Choroid plexus epithelial cell (primary cell): ENCODE measurements at places on chromosomes 4 and X.

DNA sequence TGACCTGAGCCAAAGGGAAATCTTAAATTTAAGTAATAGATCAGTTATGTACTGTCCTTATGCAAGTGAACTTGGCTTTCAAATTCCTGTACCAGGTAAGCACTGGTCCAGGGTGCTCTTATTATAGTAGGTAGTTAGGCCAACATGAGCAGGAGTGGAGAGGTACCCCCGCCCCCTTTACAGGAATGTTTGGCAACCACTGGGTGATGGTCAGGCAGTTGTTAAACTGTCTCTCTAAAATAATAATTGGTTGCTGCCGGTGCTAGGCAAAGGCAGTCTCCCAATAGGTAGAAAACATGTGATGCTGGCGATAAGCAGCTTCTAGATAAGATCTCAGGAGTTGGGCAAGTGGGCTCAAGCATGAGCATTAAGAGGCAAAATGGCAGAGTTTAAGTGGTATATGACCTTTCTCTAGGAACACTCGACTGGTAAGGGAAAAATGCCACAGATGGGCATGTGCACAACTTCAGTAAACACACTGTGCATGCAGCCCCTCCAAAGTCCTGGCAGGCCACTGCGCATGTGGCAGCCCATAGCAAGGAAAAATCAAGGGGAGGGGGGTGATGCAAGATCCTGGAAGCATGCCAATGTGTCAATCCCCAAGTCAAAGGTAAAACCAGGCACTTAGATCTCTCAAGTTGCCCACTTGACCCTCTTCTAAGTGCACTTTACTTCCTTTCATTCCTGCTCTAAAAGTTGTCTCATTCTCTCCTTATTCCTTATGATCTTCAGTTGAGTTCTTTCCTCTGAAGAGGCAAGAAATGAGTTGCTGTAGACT lies 1239.7 kb downstream of the C4orf33 start:
- no peak for DNase-seq

- peak; percentile 82 for DNase-seq
Measured at GRCh38 chr4:15194520-15194919, 192.2 kb downstream of the CPEB2 start.

GRCh38 chr4:23213198-23213597 lies 520.5 kb downstream of the GBA3 start:
- DNase-seq = no peak

- DNase-seq = peak; percentile 87
Measured at GRCh38 chr4:135838889-135839288, 1637.3 kb upstream of the PABPC4L start.

- no peak for DNase-seq
Measured at GRCh38 chr4:169485086-169485485, 127.3 kb downstream of the NEK1 start.

DNA sequence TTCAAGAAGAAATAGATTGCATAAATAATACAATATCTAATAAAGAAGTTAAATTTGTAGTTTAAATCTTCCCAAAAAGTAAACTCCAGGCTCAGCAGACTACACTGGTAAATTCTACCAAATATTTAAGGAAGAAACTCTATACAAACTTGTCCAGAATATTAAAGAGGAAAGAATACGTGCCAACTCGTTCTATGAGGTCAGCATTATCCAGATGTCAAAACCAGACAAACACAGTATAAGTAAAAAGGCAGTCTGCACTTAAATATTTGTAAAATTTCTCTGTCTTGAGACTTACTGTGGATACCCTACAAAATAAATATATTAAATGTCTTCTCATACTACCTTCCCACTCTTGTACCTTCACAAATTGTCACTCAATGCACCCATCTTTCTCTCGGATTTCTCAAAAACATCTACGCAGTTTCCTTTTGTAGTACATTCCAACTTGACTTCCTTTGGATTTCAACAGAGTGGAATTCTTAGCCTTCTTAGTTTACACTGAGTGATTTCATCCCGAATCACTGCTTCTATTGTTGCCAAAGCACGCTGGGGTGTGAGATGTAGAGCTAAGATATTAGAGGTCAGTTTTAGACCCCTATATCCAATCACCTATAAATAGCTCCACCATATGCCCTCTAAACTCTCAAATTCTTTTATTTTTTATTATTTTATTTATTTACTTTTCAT lies 71.6 kb upstream of the MAB21L2 start:
- DNase-seq = peak; percentile 92

- no peak for DNase-seq
Measured at GRCh38 chr4:136032391-136032790, 1499.9 kb downstream of the PCDH18 start.

- peak; percentile 83 for DNase-seq
Measured at GRCh38 chr4:20203508-20203907, 48.2 kb upstream of the SLIT2 start.

DNA sequence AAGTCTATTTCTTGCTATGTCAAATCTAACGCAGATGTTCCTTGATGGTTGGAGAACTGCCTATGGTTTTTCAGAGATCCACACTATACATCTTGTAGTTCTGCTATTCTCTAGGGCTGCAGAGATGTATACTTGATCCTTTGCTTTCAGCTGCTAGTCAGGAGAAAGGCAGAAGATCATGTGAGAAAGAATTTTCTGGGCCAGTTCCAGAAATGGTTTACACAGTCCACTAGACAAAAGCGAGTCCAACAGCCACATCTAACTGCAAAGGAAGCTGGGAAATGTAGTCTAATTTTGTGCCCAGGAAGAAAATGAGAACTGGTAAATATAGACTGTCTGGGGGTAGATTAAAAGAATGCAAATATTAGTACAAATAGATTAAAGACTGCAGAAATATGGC lies 394.3 kb upstream of the SLIT2 start:
- DNase-seq = peak; percentile 83

GRCh38 chrX:70427365-70427764 lies 4.3 kb downstream of the GDPD2 start:
- no peak for DNase-seq

- peak; percentile 30 for DNase-seq
Measured at GRCh38 chr4:113447769-113448168, 313.8 kb downstream of the CAMK2D start.

DNA sequence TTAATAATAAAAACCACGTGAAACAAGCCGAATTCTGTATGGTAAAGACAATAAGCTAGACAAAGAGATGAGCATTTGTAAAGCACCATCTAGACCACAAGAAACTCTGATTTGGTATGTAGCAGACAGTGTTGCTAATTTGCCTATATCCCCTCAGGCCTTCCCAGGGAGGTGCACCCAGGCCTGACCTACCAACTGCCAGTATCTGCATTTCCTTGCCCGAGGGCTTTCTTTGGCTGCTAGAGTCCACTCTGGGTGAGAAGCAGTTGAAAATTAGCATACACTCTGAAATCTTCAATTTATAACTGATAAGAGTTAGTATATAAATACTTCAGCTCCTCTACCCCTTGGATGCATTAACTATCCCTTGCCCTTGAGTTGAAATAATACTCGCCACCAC lies 37.4 kb upstream of the IL1RAPL1 start:
- DNase-seq = no peak

DNA sequence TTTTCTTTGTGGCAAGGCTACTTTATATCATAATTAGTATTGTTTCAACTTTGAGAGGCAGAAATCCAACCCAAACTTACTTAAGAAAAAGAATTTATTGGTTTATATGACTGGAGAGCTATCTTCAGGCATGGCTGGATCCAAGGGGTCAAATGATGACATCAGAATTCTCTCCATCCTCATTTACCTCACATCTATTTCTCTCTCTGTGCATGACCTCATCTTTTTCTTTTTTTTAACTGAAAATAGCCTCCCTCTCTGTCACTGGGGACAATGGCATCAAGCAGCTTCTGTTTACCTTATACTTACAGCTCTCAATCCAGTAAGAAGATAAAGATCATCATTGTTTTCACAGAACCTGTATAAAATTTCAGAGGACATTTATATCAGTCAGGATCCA lies 12.0 kb upstream of the EXOC1L start:
- DNase-seq = no peak

- peak; percentile 81 for DNase-seq
Measured at GRCh38 chr4:1172228-1172851, at the start of gene SPON2. Gene SPON2 (minus strand): TSS chr4:1172583.

- DNase-seq = no peak
Measured at GRCh38 chrX:111811831-111812230, 64.2 kb upstream of the TRPC5OS start.

GRCh38 chrX:10619425-10620046 lies 849 bp downstream of the MID1 start:
- DNase-seq = peak; percentile 50

DNA sequence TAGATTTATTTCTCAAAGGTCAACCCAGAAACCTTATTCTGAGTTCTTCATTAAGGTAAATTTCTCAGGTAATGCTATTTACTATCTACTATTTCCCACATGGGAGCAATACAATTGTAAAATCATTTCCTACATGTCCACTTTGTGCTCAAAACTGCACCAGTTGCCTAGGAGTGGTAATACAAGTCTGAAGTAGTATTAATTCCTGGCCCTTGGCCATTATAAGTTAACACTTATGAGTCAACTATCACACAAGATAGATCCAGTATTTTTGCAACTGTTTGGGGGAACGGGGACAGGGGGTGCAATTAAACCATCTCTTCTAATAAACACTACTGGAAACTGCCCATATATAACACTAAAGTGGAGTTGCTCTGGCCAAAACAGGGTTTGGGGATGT lies 48.9 kb downstream of the ACSL4 start:
- DNase-seq = peak; percentile 37

DNA sequence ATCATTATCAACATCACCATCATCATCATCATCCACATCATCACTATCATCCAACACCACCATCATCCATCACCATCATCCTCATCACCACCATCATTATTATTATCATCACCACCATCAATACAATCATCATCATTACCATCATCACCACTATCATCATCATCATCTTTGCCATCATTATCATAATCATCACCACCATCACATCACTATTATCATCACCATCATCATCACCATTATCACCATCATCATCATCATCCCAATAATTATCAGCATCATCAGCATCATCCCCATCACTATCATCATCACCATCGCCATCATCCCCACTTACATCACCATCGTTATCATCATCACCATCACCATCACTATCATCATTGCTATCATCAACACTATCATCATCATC lies 1021.9 kb upstream of the PRKX start:
- DNase-seq = no peak

DNA sequence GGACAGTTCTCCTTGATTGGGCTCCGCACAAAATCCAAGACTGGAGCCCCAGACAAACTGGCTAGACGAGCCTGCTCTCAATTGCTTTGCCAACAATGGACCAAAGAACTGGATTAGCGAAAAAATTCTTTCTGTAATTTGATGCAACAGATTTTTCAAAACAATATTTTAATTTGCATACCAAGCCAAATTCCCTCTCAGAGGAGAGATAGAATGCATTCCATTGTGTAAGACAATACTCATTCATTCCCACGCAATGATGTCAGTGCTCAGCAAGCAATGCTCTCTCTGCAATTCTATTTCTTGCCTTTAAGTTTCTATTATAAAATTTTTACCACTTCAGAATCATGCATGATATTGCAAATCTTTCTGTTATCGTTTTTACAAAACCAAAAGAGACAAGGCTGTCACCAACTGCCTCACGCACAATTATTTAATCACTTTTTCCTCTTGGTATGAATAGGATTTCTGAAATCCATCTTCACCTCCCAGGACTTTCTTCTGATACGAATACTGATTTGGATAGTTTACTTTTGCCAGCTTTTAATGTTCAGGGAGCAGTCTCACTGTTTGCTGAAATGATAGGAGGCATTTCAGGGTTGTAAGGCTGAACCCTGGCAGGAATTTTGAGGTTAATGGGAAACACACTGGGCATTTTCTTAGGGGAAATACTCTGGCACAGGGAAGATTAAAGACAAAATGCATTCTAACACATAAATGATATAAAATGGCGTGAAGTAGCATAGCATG lies 46.1 kb upstream of the HCCS start:
- DNase-seq = peak; percentile 78

- DNase-seq = no peak
Measured at GRCh38 chr4:95398217-95398616, 150.6 kb downstream of the UNC5C start.

GRCh38 chr4:173367285-173367684 lies 3.5 kb upstream of the SAP30 start:
- peak; percentile 35 for DNase-seq
